ENCODE measurements at places on chromosomes 3 and 15.
A peak's percentile ranks its signal among the peaks of the same experiment; 100 is the strongest.

- DNase-seq: peak; percentile 15
These were observed 21.3 kb downstream of the KIF9 start for GRCh38 chr3:47261301-47261700.

DNA sequence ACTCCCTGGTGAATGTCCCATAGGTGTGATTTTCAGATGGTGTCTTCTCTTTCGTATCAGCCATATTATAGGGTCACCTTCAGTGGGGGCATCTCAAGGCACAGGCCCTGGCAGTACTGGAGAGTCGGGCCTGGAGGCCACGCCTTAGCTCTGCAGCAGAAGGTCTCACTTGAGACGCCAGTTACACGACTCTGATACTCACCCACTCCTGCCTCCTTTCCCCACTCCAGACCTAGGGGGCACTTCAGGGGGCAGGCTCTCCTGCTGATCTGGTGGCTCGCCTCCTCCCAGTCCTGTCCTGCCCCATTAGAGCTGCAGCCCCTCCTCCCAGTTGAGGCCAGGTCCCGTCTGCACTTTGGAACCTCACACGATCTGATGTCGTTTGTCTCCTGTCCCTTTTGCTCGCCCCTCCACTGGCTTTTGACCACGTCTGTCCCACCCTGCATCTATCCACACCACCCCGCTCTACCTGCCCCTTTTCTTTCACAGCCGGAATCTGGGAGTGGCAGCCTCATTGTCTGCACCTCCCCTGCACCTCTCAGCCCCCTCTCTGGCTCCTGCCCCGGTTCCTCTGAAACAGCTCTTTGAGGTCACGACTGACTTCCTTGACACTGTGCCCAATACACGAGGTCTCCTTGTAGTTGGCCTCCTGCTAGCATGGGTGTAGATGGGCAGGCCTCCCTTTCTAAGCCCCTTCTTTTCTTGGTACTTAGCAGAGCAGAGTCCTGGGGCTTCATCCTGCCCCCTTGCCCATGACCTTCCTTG lies 181.9 kb downstream of the NSMCE3 start:
- no peak for DNase-seq

- DNase-seq: no peak
These were observed 316.1 kb upstream of the TPM1 start for GRCh38 chr15:62726461-62726860.

GRCh38 chr15:71397377-71397776 lies 282.1 kb downstream of the THSD4 start:
- DNase-seq: no peak

- peak; percentile 12 for DNase-seq
These were observed 89.9 kb upstream of the TBL1XR1 start for GRCh38 chr3:177287231-177287630.

DNA sequence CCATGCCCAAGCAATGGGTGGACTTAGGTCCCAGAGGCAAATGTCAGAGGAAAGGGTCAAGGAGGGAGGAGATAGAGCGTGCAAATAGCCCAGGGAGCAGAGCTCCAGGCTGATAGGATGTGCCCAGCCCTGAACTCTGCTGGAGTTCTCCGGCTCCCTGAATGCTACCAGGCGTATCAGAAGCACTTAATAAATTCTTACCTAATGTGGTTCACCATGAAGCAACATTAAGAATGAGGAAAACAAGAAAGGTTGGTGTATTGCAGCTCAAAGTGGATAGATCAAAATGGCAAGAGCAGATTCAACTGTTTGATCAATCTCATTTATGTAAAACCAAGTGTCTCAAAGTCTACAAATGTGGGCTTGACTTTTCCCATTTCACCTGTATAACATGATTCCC lies 38.3 kb downstream of the PXYLP1 start:
- DNase-seq: no peak

DNA sequence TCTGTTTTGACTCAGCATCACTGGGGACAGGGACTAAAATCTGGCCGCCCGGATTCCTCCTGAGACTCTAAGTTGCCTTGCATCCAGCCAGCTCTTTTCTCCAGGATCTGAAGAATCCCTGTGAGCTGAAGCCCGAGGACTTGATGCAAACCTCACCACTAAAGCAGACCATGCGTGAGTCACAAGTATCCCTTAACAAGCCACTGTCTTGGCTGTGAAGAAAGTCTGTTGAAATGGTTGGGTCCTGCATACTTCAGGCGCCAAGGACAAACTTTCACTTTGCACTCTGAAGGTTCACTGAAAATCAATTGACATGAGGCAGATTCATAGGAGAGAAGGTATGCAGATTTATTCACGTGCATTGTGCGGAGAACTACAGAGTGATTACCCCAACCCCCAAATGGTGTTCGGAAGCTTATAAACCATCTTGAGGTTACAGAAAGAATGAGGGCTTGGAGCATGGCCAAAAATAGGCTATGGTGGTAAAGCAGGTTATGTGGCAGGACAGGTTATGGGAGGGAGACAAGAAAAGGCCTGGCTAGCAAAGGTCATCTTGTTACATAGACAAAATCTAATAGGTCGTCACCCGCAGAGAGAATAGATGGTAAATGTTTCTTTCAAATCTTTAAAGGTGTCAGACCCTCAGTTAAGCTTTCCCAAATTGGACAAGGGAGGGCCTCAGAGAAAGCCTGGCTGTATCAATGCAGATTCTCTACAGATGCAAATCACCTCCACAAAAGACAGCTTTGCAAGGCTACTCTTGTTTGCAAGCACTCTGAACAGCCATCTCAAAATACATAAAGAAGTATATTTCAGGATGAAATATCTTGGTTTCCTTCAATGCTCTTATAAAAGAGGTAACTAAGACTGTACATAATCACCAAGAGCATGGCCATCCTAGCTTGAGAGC lies 126.3 kb upstream of the PLAAT1 start:
- DNase-seq: no peak

GRCh38 chr3:155639462-155640055 lies 105.3 kb downstream of the PLCH1 start:
- DNase-seq: no peak

DNA sequence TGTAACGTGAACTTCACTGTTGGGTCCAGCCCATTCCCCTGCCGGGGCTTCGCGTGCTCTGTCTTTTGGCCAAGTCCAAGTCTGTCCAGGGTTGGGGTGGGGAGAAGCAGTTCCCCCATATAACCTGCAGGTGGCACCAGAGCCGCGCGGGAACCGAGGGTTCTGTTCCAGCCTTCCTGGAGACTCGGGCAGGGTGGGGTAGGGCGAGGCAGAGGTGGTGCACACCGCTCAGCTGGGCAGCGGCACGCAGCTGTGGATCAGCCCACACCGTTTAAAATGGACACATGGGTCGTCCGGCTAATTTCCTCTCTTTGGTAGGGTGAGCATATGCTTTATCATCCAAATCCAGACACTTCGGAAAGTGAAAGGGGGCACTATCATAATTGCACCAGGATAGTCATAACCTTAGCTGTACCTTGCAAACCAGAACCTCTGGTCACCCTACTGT lies 118.1 kb downstream of the TBC1D2B start:
- peak; percentile 41 for DNase-seq

GRCh38 chr3:30665539-30665938 lies 59.1 kb downstream of the TGFBR2 start:
- DNase-seq: no peak

- no peak for DNase-seq
These were observed 160.7 kb upstream of the MCTP2 start for GRCh38 chr15:94070356-94071295.

DNA sequence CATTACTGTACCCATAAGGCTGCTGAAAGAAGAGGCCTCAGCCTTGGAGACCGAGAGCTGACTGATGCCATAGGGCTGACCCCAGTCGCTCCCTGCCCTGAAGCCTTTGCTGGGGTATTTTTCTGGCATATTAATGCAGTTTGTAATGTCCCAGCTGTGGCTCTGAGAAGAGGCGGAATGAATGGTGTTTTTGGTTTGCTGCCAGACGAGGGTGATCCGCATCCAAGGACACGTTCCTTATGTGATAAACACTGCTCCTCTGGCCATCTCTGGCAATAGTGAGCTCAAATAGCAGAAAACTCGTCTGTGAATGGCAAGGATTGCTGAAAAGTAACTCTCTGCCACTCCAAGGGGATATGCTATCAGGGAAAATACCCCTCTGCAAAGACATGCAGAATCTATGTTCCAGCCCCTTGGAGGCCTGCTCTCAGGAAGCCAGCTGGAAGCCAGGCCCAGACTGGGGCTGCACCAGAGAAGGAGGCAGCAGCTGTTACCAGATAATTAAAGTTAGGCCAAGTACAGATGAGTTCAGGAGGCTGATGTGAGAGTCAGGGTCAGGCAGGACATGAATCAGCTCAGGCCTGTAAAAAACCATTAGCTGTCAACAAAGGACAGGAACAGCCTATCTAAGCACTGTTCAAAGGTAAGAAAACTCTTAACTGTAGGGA lies 28.9 kb upstream of the KLHL6 start:
- DNase-seq: no peak

DNA sequence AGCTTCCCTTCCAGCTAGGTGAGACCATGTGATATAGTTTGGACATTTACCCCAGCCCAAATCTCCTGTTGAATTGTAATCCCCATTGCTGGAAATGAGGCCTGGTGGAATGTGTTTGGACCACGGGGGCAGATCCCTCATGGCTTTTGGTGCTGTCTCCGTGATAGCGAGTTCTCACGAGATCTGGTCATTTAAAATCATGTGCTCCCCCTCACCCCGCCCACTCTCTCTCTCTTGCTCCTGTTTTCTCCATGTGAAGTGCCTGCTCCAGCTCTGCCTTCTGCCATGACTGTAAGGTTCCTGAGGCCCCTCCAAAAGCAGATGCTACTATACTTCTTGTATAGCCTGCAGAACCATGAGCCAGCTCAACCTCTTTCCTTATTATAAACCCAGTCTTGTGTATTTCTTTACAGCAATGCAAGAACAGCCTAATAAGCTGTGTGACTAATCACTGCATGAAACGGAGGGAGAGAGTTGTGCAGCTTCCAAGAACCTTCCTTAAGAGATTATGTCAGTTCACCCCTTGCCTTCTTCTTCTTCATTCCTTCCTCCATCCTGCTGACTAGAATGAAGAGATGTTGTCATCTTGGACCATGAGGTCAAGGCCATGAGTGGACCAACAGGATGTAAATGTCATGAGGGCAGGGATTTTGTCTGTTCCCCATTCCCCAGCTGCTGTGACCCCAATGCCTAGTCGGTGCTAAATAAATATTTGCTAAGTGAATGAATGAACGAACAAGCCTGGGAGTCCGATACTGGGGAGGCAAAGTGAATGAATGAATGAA lies 91.0 kb downstream of the CPN2 start:
- no peak for DNase-seq

GRCh38 chr15:43792761-43793476 lies 799 bp downstream of the SERF2 start:
- DNase-seq: peak; percentile 25

GRCh38 chr3:189714991-189715961 lies 84.1 kb downstream of the TP63 start:
- no peak for DNase-seq

DNA sequence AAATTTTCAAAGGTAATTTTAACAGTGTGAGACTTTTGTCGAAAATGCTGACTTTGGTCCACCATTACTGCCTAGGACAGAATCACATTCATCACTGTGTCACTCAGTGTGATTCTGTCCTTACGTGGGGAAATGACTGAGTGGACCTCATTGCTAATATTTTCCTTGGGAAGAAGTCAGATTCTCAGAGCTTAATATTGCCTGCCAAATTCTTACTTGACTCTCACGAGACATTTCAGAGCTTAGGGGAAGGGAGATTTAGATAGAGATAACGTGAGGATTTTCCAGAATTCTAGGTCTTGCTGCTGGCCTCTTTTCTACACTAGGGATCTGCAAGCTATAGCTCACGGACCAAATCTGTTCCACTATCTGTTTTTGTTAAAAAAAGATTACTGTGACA lies 270.4 kb downstream of the SUCLG2 start:
- DNase-seq: no peak

DNA sequence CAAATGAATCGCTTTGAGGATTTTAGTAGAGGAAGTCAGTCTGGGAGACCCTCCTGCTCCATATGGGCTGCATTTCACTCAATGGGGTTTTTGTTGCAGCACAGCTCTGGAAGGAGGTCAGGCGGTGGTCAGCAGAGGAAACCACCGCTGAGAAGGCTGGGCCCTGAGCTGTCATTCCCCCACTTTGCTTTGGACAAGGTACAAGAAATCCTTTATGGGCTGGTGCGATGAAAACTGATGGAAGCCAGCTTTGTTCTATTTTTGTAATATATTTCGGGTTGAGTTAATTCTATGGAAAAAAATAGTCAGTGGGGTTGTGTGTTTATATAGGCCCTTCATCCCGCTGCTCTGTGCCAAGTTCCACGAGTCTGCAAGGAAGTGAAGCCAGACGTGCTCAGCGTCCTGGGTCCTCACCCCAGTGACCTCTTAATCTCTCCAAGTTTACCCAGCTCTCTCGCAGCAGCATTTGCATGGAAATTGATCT lies 157.1 kb upstream of the TMC3 start:
- no peak for DNase-seq

- no peak for DNase-seq
These were observed 193.1 kb downstream of the GBE1 start for GRCh38 chr3:81568378-81568777.

- DNase-seq: no peak
These were observed 957.8 kb downstream of the ROBO1 start for GRCh38 chr3:78809966-78810365.

DNA sequence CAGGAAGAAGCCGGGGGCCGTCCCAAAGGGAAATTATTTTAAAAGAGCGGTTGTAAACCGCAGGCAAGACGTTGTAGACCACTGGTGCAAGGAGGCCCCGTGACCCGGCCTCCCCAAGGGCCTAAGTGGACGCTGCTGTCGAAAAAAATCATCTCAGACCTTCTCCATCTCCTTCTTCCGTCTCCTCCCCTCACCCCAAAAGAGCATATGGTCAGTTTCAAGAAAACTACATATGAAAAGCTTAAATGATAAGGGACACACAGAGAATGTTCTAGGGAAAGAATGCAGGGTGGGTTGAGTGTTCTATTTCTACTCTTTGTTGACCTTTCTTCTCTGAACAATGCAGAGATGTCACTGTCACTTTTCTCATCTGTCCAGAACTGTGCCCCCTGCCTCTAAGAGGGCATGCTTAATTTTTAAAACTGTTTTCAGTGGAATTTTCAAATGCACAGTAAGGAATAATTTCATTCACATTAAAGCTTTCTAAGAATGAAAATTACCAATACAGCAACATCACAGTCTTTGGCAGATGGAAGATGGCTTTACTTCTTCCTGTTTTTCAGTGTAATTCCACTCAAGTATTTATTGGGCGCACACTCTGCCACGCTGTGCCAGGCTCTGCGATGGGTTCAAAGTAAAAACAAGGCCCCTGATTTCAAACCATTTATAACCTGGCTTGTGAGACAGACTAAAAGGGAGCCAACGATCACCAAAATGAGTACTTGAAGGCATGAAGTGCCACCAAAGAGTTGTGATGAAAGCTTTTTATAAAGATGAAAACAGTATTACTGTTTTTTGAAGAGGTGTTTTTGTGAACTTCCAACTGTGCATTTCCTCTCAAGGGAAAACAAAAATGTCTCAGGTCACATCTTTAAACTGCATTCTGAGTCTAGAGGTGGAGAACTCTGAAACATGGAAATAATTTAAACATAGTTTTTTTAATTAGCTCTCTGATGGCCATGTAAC lies 891 bp upstream of the TOP2B start:
- DNase-seq: peak; percentile 96

- no peak for DNase-seq
These were observed 19.2 kb downstream of the CDIN1 start for GRCh38 chr15:36598529-36599177.

- no peak for DNase-seq
These were observed 187.0 kb upstream of the ATP10A start for GRCh38 chr15:26049900-26050657.

Measured in AML-193 (cell line).